Stimulated activated naive B cell treated with anti-CD40 and anti-IgM and Interleukin-4, amounts not matched to agents 10 μg/mL and 1 μg/mL and 100 μg/mL, for 72 hours (primary cell): ENCODE measurements at places on chromosomes 5 and 9.

- DNase-seq, result no peak
Observed at GRCh38 chr5:143543358-143544255, 140.1 kb upstream of the NR3C1 start.

DNA sequence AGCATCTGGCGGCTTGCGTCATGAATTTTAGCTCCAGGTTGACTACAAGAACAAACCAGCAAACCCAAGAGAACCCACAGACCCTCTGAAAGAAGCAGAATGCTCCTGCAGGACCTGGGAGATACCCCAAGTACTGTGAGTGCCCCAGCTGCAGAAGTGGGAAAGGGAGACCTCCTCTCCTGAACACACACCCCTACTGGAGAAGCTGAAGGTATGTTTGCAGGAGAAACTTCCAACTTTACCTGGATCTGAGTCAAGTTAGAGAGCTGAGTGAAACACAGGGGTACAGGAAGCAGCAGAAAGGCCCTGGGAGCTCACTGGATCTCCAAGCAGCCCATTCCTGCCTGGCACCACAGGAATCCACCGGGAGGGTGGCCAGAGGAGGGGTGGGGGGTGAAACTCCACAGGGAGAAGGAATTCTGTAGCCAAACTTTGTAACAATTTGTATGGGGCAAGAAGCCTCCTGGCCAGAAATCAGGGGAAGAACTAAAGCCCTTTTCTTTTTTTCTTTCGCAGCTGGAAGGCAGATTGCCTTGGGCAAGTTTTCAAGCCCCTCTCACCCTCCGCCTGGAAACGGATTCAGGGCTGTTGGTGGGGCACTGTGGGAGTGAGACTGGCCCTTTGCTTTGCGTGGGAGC lies 576.2 kb downstream of the BNC2 start:
- no peak for DNase-seq

- DNase-seq, result no peak
Observed at GRCh38 chr9:99259231-99259918, 37.3 kb downstream of the SEC61B start.

DNA sequence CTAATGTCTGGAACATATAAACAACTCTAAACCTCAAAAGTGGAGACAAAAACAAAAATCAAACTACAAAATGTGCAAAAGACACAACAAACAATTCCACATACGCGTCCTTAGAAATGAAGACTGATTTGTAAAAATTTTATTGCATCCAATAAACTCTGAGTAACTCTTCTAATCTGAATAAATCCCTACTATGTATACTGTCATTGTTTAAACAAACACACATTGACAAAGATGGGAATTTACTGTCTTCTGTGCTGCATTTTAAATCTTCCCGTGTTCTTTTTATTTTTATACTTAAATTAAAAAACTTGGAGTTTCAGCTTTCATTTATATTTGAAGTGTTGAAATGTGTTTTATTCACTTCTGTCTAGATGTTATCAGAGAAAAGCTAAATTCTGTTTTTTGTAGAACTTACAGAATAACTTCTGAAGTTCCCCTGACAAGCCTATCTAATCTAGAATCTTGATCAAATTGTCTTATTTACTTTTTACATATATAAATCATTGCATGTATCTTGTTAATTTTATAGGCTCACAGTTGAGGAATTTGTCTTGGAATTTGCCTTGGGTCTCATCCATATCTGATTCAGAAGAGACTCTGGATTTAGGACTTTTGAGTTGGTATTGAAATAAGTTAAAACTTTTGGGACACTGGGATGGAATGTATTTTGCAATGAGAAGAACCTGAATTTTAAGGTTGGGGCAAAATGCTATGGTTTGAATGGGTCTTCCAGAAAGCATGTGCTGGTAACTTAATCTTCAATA lies 2064.4 kb upstream of the C9orf72 start:
- no peak for DNase-seq

DNA sequence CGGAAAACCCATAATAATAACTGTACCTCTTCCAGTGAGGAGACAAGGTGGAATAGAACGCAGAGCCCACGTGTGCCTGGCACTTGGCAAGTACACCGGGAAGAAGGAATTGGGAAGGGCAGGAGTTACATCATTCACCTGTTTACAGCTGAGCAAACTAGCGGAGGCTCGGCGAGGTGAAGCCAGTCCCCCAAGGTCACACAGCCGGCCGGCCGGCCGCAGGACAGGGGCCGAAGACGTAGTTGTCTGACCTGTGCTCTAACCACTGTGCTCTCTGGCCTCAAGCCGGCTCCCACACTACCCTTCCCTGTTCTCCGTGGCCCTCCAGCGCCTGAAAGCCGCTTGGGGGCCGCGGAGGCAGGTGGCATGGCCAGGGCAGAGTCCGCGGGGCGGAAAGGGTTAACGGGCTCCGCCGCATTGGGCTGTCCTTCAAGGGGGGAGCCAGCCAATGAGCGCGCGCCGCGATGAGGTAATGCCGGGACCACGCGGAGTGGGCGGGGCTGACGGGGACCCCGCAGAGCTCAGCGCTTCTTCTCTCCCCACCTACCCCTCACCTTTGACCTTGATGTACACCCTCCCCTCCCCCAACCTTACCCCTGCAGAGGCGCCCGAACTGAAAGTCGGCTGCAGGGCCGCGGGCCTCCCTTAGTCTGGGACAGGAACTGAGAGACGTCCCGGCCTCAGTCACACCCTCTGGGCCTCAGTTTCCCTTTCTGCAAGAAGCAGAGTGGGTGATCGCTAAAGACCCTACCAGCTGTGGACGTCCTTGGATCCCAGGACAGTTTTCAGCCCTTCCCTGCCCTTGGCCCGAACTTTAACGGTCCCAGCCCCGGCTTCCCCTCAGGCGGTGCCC lies 125.1 kb downstream of the C9orf50 start:
- DNase-seq, result peak; percentile 70

GRCh38 chr9:118721923-118722322 lies 647.3 kb downstream of the BRINP1 start:
- no peak for DNase-seq

DNA sequence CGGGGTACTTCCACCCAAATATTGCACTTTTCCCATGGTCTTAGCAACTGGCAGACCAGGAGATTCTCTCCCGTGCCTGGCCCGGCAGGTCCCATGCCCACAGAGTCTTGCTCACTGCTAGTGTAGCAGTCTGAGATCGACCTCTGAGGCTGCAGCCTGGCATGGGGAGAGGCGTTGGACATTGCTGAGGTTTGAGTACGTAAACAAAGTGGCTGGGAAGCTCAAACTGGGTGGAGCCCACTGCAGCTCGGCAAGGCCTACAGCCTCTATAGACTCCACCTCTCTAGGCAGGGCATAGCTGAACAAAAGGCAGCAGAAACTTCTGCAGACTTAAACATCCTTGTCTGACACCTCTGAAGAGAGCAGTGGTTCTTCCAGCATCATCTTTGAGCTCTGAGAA lies 40.1 kb upstream of the EBF1 start:
- no peak for DNase-seq

DNA sequence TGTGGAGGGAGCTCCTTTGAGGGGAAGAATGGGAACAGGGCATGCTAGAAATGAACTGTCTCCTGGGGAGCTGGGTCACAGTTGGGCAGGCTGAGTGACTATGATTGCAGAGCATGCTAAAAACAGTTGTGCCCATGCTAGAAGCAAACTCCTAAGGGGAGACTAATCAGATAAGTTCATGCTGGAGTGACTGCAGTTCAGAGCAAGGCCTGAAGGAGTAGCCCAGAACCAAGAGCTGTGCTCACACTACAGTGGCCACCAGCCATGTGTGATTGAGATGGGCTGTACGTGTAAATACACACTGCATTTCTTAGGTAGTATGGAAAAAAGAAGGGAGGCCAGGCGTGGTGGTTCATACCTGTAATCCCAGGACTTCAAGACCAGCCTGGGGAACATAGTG lies 10.3 kb upstream of the AK1 start:
- no peak for DNase-seq

- no peak for DNase-seq
Observed at GRCh38 chr9:73118898-73119554, 32.6 kb upstream of the ANXA1 start.

DNA sequence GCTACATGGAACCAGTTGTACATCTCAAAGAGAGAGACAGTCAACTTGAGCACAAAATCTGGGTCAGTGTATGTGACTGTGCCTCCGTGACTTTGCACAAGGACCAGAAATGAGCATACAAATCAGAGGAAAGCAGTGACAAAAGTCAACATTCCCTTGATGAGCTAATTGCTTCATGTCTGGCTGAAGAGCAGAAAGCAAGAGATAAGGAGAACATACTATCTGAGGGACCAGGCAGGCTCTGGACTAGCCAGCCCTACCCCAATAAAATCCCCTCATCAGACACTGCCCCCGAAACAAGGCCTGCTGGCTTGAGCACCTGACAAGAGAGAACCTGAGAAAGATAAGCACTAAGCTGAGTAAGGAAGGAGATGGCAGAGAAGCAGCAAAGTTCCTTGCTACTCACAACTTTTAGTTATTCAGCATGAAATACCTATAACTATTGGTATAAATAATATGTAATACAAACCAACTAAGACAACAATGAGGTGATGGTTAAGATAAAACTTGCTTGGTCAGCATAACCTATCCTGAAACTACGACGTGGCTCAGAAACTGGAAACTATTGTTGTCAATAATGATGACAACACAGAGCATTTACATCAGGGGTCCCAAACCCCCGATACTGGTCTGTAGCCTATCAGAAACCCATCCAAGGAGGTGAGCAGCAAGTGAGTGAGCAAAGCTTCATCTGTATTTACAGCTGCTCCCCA lies 9.5 kb downstream of the SIL1 start:
- DNase-seq, result no peak

- no peak for DNase-seq
Observed at GRCh38 chr9:114335745-114336144, 6.1 kb downstream of the ORM2 start.

DNA sequence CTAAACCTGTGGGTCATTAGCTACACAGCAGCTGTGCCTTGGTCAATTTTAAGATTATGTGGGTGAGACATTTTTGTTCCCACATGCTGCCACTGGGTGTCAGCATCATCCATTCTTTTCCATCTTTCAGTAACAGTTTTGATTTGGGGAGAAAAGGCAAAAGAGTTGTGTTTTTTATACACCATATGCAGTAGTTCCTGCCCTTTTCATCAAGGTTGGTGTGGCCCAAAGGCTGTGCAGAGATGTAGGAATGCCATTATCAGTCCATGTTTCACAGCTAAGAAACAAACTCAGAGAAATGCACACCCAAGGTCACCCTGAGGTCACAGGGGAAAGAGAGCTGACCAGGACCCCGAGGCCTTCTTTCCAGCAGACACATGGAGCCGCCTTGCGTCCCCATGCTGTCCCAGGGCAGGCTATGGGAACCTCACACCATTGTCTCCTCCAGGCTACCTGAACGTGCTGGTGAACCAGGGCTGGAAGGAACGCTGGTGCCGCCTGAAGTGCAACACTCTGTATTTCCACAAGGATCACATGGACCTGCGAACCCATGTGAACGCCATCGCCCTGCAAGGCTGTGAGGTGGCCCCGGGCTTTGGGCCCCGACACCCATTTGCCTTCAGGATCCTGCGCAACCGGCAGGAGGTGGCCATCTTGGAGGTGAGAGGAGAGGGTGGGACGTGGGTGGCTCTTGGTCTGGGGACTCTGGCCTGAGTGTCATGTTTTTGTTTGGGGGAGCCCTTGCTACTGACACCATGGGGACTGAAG lies 27.8 kb upstream of the GRPEL2 start:
- no peak for DNase-seq

DNA sequence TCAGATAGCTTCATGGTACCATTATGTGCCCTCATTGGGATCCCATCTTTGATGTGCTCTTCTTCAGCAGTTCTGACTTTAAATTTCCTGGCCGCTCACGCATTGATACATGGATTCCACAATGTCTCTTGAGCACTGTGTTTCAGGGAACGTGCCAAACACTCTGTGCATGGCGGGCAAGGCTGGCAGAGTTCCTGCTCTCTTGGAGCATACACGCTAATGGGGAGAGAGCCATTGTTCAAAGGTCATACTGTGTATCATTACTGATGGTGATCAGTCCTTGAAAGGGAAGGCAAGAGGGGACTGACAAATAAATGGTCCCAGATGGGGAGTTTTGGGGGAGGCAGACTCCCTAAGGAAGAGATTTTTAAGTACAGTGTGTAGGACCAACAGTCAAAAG lies 52.3 kb downstream of the AMBP start:
- no peak for DNase-seq

GRCh38 chr5:170141636-170142035 lies 35.9 kb downstream of the FOXI1 start:
- DNase-seq, result no peak

DNA sequence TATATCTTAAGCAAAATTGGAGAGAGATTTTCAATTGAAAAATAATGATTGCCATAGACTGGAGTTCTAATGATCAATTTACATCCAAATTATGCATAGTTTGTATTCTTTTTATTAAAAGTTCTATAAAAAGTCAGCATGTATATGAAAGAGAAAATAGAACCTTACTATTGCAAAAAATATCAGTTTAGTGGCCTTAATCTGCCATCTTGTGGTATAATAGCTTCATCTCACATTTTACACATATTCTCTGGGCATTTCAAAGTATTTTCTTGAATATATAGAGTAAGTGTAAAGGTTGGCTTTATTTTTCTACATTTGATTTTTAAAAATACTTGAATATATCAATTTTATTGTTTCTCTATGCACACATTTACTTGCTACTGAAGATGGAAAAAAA lies 1858.6 kb upstream of the CDH9 start:
- no peak for DNase-seq

DNA sequence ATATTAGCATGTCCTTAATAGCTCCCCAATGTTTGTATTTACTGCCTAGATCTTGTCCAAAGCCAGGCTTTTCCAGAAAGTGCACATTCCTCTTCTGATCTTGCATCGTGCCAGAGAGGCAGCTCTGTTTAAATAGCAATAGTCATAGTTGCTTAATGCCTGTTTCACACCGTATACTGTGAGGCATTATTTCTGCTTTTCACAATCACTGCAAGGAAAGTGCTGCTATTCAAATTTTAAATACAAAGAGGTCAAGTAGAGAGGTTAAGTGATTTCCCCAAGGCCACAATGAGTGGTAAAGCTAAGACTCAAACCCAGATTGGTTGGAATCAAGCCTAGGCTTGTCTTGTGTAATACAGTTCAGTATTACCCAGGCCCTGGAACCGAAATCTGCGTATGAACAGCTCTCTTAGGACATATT lies 153.6 kb downstream of the SNX18 start:
- no peak for DNase-seq

- DNase-seq, result no peak
Observed at GRCh38 chr5:67383451-67383850, 186.9 kb upstream of the CD180 start.

- no peak for DNase-seq
Observed at GRCh38 chr9:113600023-113600823, 136.7 kb downstream of the RGS3 start.

DNA sequence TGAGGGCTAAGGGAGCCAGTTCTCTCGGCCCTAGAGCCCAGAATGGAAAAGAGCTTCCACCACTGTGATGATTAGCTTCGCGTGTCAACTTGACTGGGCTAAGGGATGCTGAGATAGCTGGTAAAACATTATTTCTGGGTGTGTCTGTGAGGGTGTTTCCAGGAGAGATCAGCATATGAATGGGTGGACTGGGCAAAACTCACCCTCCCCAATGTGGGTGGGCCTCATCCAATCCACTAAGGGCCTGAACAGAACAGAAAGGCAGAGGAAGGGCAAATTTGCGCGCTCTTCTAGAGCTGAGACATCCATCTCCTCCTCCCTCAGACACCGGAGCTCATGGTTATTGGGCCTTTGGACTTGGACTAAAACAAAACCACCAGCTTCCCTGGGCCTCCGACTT lies 20.9 kb upstream of the AKNA start:
- no peak for DNase-seq
